ENCODE measurements at places on chromosomes 3 and 15.
A peak's percentile ranks its signal among the peaks of the same experiment; 100 is the strongest.

- no peak overlapping the region for H3K27ac ChIP-seq
- H3K4me3 ChIP-seq = no peak overlapping the region
- peaks cover 30% of the 10 kb centered on the region for H3K27me3 ChIP-seq
- H3K36me3 ChIP-seq = no peaks in the 10 kb centered on the region
These were observed 216.8 kb upstream of the PROK2 start for GRCh38 chr3:72001758-72002157.

DNA sequence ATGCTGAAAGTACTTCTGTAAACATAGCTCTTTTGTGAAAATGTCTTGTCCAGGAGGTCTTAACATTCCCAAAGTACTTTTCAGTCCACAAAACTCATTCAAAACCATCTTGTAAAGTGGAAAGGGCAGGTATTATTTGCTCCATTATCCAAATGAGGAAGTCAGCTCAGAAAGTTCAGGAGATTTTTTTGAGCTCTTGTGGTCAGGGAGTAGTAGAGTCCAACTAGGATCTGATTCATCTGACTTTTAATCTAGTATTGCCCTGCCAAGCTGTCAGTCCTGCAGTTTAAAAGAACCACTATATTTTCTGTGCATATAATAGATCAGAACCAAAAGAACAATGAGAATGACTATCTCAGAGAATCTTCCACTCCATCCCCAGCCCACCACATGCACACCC, 83.5 kb downstream of the FOXB1 start:
- H3K27me3 ChIP-seq = peaks cover 60% of the 10 kb centered on the region
- H3K27ac ChIP-seq = no peak overlapping the region
- H3K4me1 ChIP-seq = peaks cover 4% of the 10 kb centered on the region
- peaks cover 2% of the 10 kb centered on the region for H3K36me3 ChIP-seq
- no peak for DNase-seq
- H3K4me3 ChIP-seq = no peak overlapping the region

DNA sequence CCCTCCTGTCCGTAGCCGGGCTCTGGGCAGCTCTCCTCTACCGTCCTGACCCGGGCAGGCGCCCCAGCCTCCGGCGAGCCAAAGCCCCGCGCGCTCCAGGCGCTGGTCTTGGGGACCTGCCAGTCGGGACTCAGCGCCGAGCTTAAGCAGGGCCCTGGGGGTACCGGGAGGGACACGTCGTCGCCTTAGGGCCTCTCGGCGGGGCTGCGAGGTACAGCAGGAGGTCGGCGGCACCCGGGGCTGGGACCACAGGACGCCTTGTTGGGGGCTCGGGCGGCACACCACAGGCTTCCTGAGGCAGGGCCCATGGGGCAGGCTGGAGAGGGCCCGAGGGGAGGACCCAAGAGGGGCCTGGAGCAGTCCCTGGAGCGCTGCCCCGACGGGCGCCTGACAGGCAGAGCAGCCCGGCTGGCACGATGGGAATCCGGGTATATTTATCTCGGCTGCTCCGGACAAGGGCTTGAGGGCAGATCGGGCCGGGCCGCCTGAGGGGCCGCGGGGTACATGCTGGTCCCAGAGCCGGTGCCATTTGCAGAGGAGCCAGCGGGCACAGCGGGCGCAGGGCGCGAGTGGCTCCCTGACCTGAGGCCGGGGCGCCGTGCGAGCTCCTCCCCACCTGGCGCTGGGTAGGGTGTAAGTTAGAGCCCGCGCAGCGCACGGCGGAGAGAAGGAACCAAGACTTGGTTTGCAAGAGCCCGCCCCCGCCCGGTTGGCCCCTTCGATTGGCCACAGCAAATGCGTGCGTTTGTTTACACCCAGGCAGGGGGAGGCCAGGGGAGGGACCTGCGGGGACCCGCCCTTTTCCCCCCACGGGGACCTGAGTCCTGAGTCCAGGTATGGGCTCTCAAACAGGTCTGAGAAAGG, 574 bp downstream of the SLC38A3 start:
- H3K27me3 ChIP-seq = peaks cover 51% of the 10 kb centered on the region
- H3K27ac ChIP-seq = no peak overlapping the region
- DNase-seq = no peak
- peaks cover 5% of the 10 kb centered on the region for H3K36me3 ChIP-seq
- peak overlapping the region; percentile 55 for H3K4me3 ChIP-seq

DNA sequence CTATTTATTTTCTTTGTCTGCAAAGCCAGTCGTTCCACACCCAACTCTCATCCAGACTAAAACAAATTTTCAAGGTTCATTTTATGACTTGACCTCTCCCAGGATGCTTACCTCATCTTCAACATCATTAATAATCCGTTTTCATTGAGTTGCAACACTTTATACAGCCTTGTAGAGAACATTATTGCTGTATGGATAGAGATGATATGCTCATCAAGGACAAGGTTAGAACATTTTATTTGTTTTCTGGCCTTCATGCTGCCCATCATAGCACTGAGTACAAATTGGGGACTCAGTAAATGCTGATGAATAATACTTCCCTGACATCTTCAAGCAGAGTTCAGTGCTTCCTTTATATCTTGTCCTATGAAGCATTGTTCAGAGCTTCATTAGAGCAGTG, 120.2 kb downstream of the OXSM start:
- H3K4me1 ChIP-seq = peaks cover 19% of the 10 kb centered on the region
- peak overlapping the region; percentile 80 for H3K27ac ChIP-seq
- H3K27me3 ChIP-seq = no peaks in the 10 kb centered on the region
- H3K4me3 ChIP-seq = no peak overlapping the region
- DNase-seq = no peak
- H3K36me3 ChIP-seq = peaks cover 3% of the 10 kb centered on the region

- H3K27ac ChIP-seq = no peak overlapping the region
- H3K27me3 ChIP-seq = peaks cover 7% of the 10 kb centered on the region
- no peak for DNase-seq
- no peaks in the 10 kb centered on the region for H3K36me3 ChIP-seq
These were observed 61.4 kb downstream of the COL8A1 start for GRCh38 chr3:99699841-99700240.

DNA sequence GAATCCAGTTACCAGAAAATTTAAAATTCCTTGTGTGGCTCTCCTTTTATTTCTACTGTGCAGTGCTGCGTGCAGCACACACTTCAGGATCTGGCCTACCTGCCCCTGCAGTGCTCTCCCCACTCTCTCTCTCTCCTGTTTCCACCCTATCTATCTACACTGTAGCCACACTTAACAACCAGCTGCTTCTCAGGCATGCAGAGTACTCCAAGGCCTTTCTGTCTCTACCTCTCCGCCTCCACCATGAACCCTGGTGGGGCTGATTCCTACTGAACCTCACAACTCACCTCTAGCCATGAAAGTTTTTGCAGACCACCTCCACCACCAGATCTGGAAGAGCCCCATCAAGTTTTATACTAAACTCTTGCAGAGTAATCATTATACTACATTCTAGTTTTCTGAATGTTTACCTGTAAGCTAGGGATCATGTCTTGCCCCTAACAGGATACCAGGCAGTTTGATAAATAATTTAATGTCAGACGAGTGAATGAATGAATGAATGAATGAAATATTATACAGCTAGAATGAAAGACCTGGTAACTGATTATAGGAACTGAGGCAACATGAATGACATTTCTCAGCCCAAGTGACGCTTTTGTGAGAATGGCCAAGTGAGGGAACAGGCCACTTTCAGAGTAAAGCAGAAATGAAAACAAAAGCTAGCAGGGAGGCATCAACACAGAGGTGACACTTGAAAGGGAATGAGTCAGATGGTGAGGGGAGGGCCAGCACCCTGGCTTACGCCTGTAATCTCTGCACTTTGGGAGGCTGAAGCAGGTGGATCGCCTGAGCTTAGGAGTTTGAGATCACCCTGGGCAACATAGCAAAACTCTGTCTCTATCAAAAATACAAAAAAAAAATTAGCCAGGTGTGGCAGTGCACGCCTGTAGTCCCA, 363.5 kb downstream of the FOXP1 start:
- H3K27me3 ChIP-seq = no peaks in the 10 kb centered on the region
- DNase-seq = no peak
- peaks cover 8% of the 10 kb centered on the region for H3K4me1 ChIP-seq
- H3K36me3 ChIP-seq = peaks cover 5% of the 10 kb centered on the region
- no peak overlapping the region for H3K4me3 ChIP-seq
- peak overlapping the region; percentile 42 for H3K27ac ChIP-seq

GRCh38 chr15:64875641-64876223, 34.0 kb downstream of the PLEKHO2 start:
- no peak overlapping the region for H3K4me3 ChIP-seq
- DNase-seq = no peak
- H3K36me3 ChIP-seq = peaks cover 2% of the 10 kb centered on the region
- H3K27me3 ChIP-seq = no peaks in the 10 kb centered on the region

DNA sequence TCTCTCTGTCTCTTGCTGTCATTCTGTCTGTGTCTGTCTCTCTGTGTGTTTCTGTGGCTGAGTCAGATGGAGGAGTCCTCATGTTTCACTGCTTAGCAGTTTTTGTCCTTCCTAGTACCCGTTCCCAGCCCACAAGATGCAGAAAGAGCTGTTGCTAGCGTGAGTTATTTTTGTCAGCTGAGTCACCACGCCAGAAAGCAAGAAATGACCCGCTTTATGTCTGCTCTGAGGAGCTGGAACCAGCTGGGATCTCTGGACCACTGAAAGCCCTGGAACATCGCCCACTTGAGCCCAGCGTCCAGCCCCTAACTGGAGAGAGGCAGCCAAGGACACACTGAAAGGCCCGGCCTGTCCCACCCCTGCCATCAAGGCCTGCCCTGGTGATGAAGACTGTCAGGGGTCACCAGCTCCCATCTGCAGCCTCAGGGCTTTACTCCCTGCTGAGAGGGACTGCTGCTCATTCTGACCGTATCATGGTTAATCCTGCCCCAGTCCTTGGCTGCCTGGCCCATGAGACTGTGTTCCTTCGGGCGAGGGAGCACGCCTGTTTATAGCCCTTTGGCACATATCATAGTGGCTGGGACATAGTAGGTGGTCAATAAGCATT, 101.7 kb upstream of the TPM1 start:
- peaks cover 89% of the 10 kb centered on the region for H3K27me3 ChIP-seq
- peaks cover 3% of the 10 kb centered on the region for H3K36me3 ChIP-seq
- H3K27ac ChIP-seq = no peak overlapping the region
- no peak overlapping the region for H3K4me3 ChIP-seq
- peaks cover 5% of the 10 kb centered on the region for H3K4me1 ChIP-seq

DNA sequence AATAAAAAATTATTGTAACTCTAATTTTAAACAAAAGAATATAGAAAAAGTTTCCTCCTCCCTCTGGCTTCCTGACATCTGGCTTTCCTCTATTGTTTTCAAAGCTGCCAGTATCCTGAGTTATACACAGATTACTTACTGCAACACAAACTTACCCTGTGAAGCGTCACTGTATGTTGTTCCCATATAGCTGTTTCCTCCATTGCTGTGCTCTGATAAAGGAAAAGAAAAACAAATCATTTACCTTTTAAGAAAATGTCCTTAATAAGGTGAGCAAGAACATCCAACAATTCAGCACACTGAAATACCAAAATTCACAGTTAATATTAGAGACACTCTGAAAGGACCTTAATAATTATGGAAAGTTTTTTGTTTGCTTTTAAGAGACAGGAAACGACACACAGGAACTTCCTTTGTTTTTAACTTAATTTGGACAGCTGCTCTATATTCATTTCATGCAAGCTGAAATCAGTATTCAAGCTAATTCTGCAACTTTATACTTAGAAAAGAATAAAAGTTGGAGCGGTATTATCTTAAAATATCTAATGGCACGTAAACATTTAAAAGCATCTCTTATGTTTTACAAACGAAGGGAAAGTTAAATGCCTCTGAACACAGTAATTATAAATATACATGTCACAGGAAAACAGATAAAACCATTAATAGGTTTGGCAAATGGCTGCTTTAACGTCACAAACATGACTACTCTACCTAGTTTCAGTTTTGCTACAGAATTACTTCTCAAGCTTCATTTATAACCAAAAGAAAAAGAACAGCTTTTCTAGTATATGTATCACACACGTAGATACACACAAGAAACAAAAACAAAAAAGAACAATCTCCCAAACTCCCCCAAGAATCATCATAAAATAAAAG, 21.5 kb downstream of the TJP1 start:
- H3K36me3 ChIP-seq = no peaks in the 10 kb centered on the region
- no peaks in the 10 kb centered on the region for H3K4me1 ChIP-seq
- no peak overlapping the region for H3K4me3 ChIP-seq

GRCh38 chr15:50064673-50065072, 54.4 kb downstream of the ATP8B4 start:
- DNase-seq = no peak
- no peaks in the 10 kb centered on the region for H3K36me3 ChIP-seq
- H3K27me3 ChIP-seq = peaks cover 21% of the 10 kb centered on the region
- no peak overlapping the region for H3K4me3 ChIP-seq
- H3K27ac ChIP-seq = no peak overlapping the region
- H3K4me1 ChIP-seq = peaks cover 4% of the 10 kb centered on the region

- H3K27me3 ChIP-seq = peaks cover 88% of the 10 kb centered on the region
- peaks cover 4% of the 10 kb centered on the region for H3K36me3 ChIP-seq
- H3K4me1 ChIP-seq = peaks cover 6% of the 10 kb centered on the region
- DNase-seq = no peak
- no peak overlapping the region for H3K27ac ChIP-seq
These were observed 6.8 kb downstream of the SOX14 start for GRCh38 chr3:137770835-137771399.

DNA sequence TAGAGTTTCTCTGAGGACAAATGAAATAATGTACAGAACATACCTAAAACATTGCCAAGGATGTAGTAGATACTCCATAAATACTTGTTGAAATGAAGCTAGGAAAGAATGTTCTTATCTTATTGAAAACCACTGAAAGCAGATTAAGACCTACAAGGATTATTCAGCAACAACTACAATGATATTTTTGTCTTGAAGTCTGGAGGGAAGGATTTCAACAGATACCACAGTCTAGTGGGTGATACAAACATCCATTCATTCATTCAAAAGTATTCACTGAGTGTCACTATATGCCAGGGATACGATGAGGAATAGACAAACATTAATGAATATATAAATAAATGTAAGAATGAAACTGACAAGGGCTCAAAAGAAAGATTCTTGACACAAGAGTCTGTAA, 74.7 kb upstream of the THBS1 start:
- H3K4me1 ChIP-seq = no peaks in the 10 kb centered on the region
- no peak for DNase-seq
- H3K36me3 ChIP-seq = peaks cover 3% of the 10 kb centered on the region
- peaks cover 20% of the 10 kb centered on the region for H3K27me3 ChIP-seq
- H3K4me3 ChIP-seq = no peak overlapping the region
- no peak overlapping the region for H3K27ac ChIP-seq

DNA sequence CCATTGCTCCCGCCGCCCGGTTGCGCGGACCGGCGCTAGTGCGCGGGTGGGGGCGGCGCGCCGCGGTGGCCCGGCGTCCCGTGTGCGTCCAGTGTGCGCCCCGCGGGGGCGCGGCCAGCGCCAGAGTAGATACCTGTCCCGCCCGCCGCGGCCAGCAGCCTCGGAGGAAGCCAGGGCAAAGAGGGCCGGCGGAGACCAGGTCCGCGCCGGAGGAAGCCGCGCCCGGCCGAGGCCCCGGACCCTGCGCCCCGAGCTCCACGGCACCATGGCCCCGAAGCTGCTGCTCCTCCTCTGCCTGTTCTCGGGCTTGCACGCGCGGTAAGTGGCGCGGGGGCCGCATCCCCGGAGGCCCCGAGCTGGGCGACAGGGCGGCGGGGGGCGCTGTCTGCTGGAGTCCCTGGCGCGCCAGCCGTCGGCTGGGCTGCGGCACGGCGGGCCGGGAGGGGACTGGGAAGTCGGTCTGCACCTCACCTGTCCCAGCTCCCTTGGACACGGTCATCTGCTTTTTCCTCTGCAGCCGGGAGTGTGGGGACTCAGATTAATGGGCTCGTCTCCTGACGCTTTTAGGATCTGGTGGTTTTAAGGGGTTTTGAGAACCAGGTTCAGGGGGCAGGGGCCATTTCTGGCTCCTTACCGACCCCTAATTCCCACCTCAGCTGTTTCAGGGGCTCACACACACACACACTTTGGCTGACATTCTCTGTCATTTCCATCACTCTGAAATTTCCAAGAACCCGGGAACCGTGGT, 464 bp downstream of the GABRG3 start:
- H3K27me3 ChIP-seq = peaks cover 12% of the 10 kb centered on the region
- DNase-seq = no peak
- no peak overlapping the region for H3K4me3 ChIP-seq
